ENCODE measurements at places on chromosomes 16 and 17.

DNA sequence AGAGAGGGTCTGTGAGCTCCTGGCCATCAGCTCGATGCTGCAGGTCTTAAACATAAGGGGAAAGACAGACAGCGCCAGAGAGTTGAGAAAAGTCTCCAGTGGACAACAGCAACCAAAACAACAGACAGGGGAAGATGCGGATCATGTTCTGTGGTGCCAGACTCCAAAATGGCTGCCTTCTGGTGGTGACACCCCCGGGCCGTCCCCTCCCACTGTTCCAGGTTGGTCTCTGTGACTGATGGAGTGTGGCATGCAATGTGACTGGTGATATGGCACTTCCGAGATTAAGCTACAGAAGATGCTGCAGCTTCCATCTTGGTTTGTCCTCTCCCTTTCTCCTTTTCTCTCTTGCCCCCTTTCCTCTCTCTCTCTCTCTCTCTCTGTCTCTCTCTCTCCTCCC, 40.4 kb upstream of the RBFOX3 start:
- no peak for DNase-seq

DNA sequence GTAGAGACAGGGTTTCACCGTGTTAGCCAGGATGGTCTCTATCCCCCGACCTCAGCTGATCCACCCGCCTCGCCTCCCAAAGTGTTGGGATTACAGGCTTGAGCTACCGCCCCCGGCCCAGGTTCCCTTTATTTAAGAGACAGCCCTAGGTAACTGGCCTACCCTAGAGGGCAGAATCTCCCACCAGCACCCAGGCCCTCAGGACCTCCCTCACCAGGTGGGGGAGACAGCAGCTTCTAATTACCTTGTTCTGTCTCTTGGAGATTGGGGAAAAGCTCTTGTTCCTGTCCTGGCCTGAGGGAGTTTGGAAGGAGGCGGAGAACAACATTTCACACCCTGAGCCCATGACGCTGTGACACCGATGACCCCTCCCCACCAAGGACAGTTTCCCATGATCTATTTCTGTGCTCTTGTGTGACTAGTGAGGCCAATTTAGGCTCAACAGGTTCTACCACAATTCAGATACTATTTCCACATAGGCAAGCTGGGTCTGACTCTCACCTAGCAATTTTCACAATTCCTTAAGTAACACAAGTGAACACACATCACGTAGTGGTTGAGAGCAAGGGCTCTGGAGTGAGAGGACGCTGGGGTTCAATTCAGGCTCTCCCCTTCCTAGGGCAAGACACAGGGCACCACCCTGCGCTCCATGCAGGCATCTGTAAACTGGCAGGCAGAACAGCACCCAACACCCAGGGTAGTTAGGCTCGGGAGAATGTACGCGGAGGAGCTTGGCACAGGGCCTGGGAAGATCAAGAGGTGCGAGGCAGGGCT, 20.4 kb downstream of the HDAC5 start:
- no peak for DNase-seq

DNA sequence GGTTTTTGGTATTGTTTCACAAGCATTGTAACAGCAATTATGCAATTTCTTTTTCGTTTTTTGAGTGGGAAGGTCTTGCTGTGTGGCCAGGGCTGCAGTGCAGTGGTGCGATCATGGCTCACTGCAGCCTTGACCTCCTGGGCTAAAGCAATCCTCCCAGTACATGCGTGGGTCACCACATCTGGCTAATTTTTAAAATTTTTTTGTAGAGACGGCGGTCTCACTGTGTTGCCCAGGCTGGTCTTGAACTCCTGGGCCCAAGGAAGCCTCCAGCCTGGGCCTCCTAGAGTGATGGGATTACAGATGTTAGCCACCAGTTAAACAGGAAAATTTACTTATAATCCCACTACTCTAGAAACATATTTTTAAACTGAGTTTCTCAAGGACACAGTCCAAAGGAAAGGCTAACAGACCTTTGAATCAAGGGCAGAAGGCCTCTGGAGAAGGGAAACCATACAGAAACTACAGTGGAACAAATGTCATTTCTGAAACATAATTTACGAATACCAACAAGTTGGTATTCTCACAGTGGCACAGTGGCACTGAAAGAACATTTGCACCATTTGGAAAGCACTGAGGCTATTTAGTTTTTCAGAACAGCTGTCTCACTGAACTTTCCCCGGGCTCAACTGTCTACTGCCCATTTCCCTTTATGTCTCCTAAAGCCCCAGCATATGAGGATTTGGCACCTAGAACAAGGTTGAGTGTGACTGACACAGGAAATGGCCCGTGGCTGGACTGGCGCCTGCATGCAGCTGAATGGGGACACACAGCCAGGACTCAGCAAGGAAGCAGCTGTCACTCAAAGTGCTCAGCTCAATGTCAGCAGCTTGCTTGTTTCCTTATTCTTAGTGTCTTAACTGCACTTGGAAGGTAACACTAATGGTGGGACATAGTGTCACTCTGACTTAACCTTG, 2.8 kb upstream of the PRKAR1A start:
- no peak for DNase-seq

DNA sequence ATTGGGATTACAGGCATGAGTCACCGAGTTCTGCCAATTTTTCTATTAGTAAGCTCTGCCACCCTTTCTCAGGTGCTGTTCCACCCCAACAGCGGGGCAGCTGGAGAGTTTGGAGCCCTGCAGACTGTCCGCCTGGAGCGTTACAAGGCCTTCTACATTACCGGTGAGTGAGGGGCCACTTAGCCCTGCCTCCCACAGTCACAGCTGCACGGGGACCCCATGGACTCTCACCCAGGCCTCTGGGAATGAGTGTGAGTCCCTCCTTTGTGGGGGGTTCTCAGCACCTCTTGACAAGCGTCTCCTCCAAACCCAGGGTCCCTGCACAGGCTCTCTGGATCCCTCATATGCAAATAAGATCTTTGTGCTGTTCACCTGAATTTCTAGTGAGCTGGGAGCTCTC, 56.0 kb downstream of the WIPI1 start:
- DNase-seq = no peak

GRCh38 chr17:27896701-27897100, 3.5 kb upstream of the LYRM9 start:
- no peak for DNase-seq

DNA sequence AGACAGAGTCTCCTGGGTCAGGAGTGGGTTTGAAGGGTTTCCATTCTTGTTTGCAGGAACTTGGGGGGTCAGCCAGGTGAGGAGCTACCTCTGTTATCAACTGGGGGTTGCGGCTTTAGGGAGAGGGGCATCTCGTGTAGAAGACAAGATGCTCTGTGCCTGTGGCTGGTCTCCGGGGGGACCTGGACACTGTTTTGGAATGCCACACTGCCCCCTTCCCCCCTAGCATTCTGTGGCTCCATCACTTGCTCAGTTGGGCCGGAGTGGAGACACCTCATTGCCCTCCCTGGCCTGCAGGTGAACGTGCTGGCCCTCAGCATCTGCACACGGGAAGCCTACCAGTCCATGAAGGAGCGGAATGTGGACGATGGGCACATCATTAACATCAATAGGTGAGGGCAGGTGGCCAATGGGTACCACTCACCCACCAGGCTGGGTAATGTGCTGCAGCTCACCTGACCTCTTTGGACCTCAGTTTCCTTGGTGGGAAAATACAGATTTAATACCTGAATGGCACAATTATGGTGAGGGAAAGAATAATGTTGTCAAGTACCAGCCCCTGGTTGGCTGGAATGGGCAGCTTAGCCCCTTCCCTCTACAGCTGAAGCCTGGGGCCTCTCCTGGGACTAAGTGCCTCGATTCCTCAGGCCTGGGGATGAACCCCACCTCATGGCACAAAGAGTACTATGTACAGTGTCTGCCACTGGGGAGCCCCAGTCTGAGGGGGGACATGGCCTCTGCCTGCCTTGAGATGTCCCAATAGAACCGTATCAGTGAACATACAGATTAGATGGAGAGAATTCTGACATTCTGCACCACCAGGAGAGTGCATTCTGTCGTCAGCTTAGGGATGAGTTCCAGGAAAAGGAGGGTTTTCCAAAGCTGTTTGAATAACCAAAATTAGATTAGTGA, 3.3 kb upstream of the MRM1 start:
- no peak for DNase-seq

GRCh38 chr17:77346765-77347164, 206.0 kb downstream of the SEC14L1 start:
- no peak for DNase-seq
